ENCODE measurements at places on chromosomes 4 and X. TPM values are rescaled to one million over a fixed set of nuclear protein-coding genes. Genes with fewer than 3 reads are reported as not detected.

GRCh38 chrX:39477031-39477761 is 620.6 kb downstream of the BCOR start:
- no peak for DNase-seq

DNA sequence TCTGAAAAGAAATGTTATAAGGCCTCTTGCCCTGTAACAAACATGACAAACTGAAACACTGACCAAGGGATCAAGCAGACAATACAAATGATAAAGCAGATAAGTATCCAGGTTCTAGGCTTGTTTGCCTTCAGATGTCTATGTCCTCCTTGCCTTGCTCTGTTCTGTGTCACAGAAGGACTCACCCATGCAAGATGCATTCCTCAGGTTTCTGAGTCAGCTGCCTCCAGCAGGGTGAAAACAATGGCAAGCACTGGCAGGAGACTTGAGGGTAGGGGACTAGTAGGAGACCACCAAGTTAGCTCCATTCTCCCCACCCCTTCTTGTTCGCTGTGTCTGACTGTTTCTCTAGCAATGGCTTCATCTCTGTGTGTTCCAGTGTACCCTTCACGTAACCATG is 76.6 kb upstream of the CXXC4 start:
- no peak for DNase-seq

DNA sequence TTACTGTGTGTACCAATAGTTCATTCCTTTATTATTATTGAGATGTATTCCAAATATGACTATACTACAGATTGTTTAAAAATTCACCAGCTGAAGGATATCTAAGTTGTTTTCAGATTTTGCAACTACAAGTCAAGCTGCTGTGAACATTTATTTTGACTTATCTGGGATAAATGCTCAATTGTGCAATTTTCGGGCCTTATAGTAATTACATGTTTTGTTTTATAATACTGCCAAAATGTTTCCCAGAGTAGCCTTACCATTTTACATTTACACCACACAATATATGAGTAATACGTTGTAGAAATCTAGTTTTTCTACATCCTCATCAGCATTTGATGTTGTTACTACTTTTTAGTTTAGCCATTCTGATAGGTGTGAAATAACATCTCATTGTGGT is 179.6 kb downstream of the ANTXR2 start:
- DNase-seq, result no peak

DNA sequence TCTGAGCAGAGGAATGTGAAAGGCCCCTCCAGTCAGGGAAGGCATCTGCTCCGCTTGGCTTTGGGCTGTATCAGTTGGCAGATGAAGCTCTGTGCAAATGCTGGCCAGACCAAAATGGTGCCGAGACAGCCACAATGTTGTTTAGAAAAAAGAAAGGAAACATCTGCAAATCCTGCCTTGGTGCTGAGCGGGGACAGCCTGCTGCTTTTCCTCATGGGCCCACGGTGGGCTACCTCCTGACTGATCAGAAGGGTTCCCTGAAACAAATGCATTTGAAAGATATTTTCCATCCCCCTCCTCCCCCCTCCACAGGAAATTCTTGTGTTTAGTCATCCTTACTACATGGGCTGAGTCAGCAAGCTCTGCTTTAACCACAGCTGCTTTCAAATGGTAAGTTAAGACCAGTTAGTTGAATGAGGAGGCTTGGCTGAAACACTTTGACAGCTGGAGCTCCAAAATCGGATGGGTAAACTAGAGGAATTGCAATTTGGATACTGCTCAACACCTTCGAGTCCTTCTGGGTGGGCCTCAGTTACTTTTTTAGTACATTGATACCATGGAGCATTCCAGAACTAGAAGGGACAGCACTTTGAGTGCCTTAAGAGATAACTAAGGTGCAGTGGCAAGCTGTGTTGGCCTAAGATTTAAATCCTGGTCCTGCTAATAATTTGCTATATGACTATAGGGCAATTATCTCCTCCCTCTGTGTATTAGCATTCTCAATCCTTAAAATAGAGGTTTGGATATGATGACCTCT is 36.0 kb downstream of the PLAC1 start:
- no peak for DNase-seq

GRCh38 chr4:16579866-16580265 is 318.6 kb downstream of the LDB2 start:
- DNase-seq, result no peak

- DNase-seq, result no peak
Observed at GRCh38 chr4:39124885-39125599, 57.3 kb upstream of the WDR19 start.

IL21 gene
- total RNA-seq, result not detected

ZNF827 gene
- 11.7 TPM for total RNA-seq

NPY5R gene
- 30.1 TPM for total RNA-seq
